ENCODE measurements at places on chromosomes 11 and 22. TPM values are rescaled to one million over a fixed set of nuclear protein-coding genes. Genes with fewer than 3 reads are reported as not detected.

DNA sequence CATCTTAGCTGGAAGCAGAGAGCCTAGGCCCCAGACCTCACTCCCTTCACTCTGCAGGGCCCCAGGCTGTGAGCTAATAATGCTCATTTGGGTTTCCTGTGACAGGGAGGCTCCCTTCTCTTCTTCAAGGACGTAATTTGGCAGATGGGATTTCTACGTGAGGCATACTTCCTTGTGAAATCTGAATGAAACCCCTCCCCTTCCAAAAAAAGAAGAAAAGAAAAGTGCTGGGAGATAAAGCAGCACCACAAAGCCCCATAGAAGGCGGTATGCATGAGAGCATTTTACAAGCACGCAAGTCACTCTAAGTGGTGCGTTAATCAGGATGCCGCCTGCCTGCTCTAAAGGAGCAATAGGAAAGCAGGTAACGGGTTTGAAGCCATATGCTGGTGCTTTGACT, 5.7 kb downstream of the P2RX3 start:
- DNase-seq: no peak

- no peak for DNase-seq
Measured at GRCh38 chr22:37581504-37581903, 1.6 kb upstream of the LGALS2 start.

- no peak for DNase-seq
Measured at GRCh38 chr11:22331771-22332170, 6.4 kb upstream of the SLC17A6 start.

GRCh38 chr11:102430158-102430836, 22.3 kb downstream of the TMEM123 start:
- DNase-seq: peak; percentile 63

- DNase-seq: no peak
Measured at GRCh38 chr11:97143463-97143862, 753.6 kb downstream of the JRKL start.

- no peak for DNase-seq
Measured at GRCh38 chr11:17150521-17150920, 57.3 kb downstream of the PIK3C2A start.

DNA sequence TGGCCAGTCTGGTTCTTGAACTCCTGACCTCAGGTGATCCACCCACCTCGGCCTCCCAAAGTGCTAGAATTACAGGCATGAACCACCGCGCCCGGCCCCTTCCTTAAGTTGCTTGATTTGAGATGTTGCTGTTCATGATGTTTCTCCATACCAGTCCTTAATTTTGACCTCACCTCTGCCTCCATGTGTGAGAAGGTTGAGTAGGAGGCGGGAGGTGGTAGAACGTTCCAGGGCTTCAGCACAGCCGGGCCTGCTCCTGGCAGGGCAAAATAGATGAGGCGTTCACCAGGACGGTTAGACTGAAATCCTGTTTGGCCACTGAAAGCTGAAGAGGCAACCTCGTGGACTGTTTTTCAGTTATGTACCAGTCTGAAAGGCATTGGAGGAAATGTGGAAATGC, 48.3 kb upstream of the SYT13 start:
- no peak for DNase-seq

DNA sequence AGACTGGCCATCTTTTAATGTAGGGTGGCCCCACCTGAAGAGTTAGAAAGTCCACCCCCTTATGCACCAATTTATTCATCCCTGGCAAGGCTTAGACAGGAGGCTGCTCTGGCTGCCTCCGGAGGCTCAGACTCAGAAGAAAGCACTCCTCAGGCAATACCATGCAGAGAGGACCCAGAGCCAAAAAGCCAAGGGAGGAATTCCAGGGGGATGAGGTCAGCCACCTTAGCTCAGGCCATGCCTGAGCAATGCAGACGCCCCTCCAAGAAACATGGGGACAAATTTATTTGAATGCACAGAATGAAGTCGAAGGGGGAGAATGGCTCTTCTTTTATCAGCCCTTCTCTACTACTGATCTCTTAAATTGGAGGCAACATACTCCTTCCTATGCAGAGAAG, 39.7 kb upstream of the GLYAT start:
- DNase-seq: no peak

DNA sequence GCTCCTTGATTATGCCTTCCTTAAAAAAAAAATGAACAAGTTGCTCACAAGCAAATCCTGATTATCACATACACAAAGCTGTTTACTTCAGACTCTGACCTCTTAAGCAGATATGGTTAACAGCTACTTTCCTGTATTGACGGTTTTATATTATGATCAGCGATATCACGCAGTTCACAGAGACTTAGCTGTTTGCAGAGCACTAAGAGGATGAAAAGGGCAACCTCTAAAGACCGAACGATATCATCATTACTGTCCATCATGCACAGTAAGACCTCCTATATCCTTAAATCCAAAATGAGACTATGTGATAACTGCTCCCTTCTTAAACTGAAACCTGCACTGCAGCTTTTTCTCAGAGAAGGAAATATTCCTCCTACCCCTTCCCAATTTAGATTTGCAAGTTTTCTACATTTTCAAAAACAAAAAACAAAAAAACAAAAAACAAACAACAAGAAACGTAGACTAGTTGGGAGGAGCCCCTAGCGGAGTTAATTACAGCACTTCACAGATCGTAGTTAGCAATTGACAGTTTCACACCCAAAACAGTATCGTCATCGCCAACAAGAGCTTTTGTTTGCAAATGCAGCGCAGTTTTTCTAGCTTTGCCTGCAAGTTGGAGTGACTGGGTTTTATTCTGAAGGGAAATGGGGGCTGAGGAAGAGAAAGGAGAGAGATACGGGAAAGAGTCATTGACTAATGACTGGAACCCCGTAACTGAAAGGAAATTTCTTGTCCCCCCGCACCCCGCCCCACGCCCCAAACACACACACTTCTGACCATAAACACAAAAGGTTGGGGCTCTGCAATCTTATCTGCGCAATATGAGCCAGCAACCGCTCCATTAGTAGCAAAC, 1.2 kb downstream of the DDX6 start:
- peak; percentile 68 for DNase-seq

DNA sequence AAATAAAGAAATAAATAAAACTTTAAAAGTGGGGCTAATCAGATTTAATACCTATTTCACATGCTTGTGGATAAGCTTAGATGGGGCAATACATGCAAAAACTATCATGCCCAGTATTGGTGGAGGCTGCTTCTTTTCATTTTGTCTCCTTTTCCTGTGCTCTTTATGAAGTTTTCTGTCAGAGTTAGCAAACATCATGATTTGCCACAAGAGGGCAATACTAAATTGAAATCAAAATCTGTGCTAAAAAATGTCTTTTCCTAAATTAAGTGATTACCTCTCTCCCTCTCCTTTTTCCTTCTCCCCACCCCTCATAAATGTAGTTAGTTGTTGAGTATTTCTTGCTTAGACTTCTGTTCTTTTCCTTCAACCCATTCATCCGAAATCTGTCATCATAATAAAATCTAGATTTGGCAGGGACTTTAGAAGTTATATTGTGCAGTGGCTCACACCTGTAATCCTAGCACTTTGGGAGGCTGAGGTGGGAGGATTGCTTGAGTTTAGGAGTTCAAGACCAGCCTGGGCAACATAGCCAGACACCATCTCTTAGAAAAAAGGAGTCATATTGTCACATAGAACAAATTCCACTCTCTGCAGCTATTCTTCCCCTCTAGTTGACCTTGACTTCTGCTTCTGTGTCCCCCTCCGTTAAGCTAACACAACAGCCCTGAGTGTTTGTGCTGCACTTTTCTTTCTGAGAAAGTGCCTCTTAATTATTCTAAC, 4.7 kb upstream of the ARHGAP42 start:
- DNase-seq: peak; percentile 60

- DNase-seq: no peak
Measured at GRCh38 chr11:57316017-57316416, 8.7 kb downstream of the TNKS1BP1 start.

- no peak for DNase-seq
Measured at GRCh38 chr11:1225386-1226225, 2.7 kb downstream of the MUC5B start.

DNA sequence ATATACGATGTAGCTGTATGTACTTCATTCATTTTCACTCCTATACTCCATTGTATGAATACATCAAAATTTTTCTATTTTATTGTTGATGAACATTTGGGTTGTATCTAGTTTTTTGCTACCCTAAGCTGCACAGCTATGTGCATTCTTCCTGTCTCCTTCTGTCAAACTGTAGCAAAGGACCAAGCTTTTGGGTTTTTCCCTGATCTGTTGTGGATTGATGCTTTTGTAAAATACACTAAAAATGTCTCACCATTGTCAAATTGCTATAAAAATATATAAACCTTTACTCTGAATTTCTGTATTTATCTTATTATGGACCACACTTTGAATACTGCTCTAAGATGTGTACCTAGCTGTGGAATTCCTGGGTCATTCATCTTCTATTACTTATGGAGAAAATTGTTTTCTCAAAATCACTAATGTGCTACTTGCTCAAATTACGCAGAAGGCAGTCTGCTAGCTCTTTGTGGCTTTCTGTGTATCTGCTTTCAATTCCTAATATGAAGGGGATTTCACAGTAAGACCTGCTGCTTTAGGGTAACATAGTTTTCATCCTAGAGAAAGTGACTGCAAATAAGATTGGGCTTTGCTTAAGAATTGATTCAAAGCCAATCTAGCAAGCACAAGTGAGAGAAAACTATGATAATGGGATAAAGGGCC, 123.4 kb downstream of the CYP2R1 start:
- no peak for DNase-seq

- DNase-seq: no peak
Measured at GRCh38 chr11:84358034-84358433, 1071.9 kb upstream of the CCDC90B start.

DNA sequence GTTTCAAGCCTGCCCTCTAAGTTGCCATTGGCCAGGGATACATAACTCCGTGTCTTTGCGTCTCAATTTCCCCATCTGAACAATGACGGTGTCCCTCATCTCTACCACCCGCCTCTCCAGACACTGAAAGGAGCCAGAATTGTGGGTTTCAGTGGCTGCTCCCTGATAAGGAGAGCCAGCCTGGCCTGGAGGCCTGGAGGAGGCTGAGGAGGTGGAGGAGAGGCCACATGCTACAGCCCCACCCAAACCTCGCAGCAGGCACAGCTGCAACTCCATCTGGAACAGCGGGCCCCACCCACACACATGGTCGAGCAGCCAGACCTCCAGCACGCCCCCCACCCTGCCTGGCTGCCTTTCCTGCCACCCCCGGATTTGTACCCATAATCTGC, 34.4 kb upstream of the CD82 start:
- DNase-seq: no peak

GRCh38 chr22:36232715-36233401, 6.5 kb downstream of the APOL2 start:
- no peak for DNase-seq

- no peak for DNase-seq
Measured at GRCh38 chr22:36442506-36443197, 38.8 kb downstream of the TXN2 start.

- no peak for DNase-seq
Measured at GRCh38 chr11:47570651-47571356, 5.4 kb downstream of the PTPMT1 start.

DNA sequence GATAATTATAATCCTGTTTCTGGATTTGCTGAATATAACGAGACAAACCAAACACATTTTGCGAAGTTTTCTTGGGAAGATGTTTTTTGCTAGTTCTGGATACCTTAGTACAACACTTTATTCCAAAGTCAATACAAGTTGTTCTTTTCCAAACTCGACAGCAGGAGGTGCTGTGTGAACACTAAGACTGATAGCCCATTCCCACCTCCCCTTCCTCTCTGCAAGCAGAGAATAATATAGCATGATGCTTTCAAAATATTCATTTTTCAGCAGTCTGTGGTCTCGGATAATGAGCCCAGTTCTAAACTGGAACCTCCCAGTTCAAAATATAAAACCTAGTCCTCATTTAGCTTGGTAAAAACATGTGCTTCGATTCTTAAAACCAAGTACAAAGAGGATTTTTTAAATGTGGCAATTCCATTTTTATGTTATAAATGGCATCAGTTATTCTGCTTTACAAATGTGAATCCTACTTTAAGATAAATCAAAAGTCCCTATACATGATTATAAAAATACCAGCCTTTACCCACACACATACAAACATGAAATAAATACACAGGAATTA, 129.1 kb downstream of the DCDC1 start:
- DNase-seq: peak; percentile 66

GRCh38 chr22:42410708-42411107, 21.5 kb downstream of the NFAM1 start:
- no peak for DNase-seq

DNA sequence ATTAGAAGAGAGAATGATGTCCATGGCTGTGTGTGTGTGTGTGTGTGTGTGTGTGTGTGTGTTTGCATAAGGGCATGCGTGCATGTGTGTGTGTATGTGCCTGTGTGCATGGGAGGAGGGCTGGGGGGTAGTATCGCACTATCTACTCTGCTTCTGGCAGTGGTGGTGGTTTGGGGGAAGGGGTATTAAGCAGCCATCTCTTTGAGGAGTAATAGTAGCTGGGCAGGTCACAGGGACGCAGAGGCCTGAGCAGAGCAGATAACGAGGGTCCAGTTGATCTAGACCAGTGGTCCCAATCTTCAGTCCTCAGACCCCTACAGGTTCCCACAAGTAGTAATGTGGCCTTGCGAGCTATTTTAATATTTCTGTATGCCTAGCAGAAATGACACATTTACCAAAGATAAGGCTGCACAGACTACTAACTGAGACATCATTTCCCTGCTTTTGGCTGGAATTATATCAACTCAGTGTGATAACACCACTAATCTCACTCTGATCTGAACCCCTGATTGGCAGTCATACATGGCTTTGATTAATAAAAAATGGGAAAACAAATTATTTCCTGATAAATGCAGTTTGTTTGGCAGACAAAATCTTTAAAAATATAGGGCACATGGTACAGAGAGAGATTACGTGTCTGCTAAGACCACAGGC, 354.3 kb downstream of the BUD13 start:
- no peak for DNase-seq

DNA sequence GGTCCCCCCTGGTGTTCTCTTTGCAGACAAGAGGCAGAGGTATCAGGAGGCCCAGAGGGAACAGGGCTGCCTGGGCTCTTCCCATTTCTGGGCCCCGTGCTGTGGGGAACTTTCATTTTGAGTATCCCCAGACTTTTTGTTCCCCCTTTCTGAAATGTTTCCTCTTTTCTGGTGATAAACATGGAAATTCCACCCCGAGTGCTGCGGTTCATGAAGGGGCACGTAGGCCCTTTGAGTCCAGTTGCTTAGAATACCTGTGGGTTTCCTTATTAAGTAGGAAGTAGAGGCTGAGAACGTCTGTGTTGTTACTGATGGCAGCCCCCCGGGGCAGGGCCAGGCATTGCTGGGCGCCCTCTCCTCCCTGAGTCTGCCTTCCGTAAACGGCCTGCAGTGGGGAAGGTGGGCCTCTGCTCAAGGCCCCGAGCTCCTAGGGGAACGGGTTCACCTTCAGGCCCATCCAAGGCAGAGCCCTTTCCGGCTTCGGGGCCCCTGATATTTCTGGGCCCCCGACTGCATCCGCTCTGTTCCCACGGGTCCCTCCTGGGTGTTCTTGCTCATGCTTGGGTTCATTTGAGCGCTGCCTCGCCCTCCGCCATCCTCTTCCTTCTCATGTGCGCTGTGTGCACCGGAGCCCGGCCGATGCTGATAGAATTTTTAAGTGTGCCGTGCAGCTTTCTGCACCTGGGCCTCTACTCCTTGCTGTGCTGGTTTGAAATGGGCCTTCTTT, 12.0 kb downstream of the TBC1D22A start:
- DNase-seq: no peak

The FGF4 gene
- total RNA-seq: not detected

The F2 gene
- total RNA-seq: 1.1 TPM

The CYB5R3 gene
- total RNA-seq: 21.9 TPM

The APLNR gene
- not detected for total RNA-seq

The MIAT gene
- 0.50 TPM for total RNA-seq

All from renal cortical epithelial cell (primary cell).